ENCODE measurements at places on chromosomes 16 and 17.

DNA sequence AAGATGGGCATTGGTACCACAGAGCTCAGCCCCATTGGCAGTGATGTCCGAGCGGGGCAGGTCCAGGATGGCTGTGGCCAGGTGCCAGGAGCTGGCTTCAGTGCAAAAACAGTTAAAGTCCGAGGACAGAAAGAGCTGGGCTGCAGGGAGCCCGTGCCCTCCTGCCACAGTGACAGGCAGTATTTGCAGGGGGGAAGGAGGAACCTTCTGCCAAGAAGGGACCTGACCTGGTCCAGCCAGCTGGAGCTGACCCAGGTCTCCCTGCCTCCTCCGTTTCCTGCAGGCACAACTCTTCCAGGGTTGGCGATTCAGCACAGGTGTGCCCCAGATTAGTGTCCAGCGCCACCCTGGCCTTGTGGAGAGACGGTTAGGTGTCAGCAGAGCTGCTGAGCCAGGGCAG lies 199.0 kb downstream of the ENGASE start:
- no peak for DNase-seq

DNA sequence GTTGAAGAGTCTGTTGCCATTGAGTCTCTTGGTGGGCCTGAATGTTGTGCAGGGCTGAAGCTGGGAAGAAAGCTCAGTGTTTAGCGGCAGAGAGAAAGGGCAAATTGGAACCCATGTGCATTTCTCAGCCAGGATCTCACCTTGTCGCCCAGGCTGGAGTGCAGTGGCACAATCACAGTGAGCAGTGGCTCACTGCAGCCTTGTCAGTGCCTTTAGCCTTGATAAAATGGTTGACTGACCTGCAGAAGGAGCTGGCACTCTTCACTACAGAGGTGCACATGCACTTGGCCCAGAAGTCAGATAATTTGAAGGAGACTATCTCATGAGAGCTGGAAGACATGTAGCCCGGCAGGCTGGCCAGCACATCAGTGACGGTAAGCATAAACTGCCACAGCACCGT lies 124.2 kb upstream of the TBX2 start:
- DNase-seq: no peak

- DNase-seq: no peak
Measured at GRCh38 chr16:1640261-1640941, 28.2 kb downstream of the CRAMP1 start.

- DNase-seq: no peak
Measured at GRCh38 chr17:33072421-33073161, 80.9 kb downstream of the SPACA3 start.

DNA sequence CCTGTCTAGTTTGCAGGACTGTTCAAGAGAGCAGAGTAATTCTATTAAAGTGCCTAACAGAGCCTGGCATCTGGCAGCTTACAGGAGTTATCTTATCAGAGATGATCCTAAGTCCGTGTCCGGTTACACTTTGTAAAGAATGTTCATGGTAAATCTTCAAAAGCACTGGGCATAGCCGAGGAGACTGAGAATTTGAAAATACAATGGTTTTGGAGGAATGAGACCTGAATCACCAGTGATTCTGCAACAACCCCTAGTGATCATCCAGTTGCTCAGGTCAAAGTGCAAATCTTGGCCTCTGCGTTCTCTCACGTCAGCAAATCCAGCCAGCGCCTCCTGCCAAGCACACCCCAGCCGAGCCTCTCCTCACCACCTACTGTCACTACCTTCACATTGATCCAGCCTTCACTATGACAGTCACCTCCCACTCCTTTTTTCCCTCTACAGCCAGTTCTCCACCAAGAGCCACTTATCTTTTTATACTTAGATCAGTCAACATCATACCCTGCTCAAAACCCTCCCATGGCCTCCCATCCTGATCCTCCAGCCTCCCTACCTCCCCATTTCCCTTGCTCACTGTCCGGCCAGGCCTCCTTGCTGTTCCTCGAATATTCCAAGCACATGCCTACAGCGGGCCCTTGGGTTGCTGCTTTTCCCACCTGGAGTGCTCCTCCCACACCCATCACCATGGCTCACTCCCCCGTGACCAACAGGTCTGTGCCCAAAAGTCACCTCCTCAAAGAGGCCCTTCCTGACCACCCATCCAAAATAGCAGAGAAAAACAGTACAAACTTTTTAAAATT lies 57.4 kb upstream of the ERN1 start:
- no peak for DNase-seq

DNA sequence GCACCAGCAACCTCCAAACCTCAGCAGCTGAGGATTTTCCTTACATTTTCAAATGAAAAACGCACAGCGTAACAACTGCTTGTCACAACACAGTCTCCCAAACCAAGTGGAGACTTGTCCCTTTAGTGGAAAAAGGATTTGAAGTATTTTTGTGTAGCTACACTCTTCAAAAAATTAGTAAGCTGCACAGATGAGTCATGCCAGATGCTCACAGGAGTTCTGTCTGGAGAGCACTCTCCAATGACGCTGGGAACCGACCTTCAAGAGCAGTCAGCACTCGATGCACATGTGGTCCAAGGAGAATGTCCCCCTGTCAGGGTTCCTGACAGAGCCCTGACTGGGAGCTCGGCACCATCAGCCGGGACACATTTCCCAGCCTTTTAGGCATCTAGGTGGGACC lies 39.8 kb downstream of the MAP1LC3B start:
- peak; percentile 80 for DNase-seq

DNA sequence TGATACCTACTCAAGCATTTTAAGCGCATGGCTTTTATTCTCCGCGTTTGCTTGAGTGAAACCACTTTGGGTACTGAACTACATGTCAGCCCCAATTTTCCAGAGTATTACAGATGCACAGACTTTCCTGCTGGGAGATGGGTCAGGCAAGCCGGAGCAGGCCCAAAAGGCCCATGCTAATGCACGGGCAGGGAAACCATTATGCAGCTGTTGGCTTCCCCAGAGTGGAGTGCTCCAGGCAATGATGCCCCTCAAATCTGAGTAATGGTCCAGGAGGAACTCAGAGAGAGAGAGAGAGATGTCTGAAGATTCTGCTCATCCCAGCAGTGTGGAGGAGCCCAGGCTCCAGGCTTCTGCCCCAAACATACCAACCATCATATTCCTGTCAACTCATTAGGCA lies 80.2 kb downstream of the CDH11 start:
- DNase-seq: no peak

GRCh38 chr17:80887639-80888175 lies 103.9 kb upstream of the CHMP6 start:
- DNase-seq: no peak

GRCh38 chr17:42005166-42005565 lies 12.1 kb downstream of the DNAJC7 start:
- no peak for DNase-seq

- no peak for DNase-seq
Measured at GRCh38 chr17:18937981-18938691, 13.8 kb upstream of the SLC5A10 start.

- DNase-seq: no peak
Measured at GRCh38 chr17:68600931-68601564, at the start of gene FAM20A. TSS of gene FAM20A (minus strand) at chr17:68601367. CDS start at chr17:68600666, 701 bp downstream.

GRCh38 chr16:25020112-25020631 lies 5.0 kb upstream of the ARHGAP17 start:
- peak; percentile 54 for DNase-seq

GRCh38 chr17:69967910-69968411 lies 107.1 kb upstream of the KCNJ16 start:
- peak; percentile 98 for DNase-seq

DNA sequence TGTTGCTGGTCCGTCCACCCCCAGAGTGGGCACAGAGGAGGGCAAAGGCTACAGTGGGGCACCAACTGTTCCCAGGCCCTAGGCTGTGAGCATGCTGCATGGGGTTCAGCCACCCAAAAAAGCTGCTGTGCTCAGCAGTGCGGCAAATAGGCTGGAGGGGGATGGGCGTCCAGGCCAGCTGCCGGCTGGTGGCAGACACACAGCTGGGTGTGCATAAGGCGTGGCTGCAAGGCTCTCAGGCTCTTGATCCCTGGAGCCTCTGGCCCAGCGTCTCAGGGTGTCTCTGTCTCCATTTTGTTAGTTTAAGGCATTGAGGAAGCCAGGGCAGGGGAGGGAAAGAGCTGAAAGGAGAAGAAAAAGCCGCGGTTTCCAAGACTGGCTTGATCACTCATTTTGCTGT lies 8.8 kb downstream of the RPL19 start:
- DNase-seq: no peak

- no peak for DNase-seq
Measured at GRCh38 chr17:45451131-45451530, 18.5 kb upstream of the ARHGAP27 start.

- DNase-seq: no peak
Measured at GRCh38 chr17:79615926-79616325, 5.1 kb upstream of the RBFOX3 start.

DNA sequence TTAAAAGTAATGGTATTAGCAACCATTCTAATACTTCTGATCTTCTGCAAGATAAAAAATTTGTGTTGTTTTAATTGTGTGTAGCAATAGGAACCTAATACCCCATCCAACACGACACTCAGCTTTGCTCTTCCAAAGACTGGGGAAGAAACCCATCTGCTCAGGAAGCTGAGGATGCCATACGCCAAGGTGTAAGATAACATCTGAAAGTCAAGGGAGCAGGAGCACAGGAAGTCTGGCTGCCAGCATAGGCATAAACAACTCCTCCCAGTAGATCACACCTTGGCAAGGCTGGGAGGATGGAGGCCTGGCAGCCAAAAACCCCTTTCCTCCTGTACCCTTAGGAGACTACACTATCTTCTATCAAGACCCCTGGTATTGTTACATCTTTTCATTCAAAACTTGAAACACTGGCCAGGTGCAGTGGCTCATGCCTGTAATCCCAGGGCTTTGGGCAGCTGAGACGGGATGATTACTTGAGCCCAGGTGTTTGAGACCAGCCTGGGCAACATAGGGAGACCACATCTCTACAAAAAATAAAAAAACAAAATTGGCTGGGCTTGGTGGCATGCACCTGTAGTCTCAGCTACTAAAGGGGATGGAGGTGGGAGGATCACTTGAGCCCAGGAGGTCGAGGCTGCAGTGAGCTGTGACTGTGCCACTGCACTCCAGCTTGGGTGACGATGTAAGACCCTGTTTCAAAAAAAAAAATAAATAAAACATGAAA lies 5.7 kb upstream of the SPHK1 start:
- DNase-seq: no peak

DNA sequence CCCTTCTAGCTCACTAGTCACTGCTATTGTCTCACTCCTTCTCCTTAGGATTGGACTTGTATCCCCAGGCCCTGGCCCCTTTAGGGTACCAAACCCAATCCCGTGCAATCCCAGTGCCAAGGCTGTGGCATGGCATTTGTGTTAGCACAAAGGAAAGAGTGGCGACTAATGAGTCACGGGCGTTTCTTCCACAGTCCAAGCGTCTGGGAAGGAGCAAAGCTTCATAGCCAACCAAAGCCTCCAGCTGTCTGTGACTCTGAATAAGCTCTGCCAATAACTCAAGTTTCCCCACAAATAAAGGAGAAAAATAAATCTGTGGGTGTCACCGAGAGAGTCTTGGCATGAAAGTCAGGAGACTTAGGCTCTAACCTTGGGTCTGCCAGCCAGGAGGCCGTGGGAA lies 54.6 kb upstream of the COX10 start:
- DNase-seq: no peak

- no peak for DNase-seq
Measured at GRCh38 chr17:82560802-82561428, 41.4 kb downstream of the FOXK2 start.

- DNase-seq: no peak
Measured at GRCh38 chr17:39405436-39405835, 4.0 kb upstream of the FBXL20 start.

GRCh38 chr16:68364561-68364998 lies 53.8 kb downstream of the PRMT7 start:
- no peak for DNase-seq

GRCh38 chr16:82924075-82924854 lies 297.5 kb downstream of the CDH13 start:
- no peak for DNase-seq

GRCh38 chr16:17205279-17206211 lies 265.2 kb downstream of the XYLT1 start:
- DNase-seq: peak; percentile 74

- DNase-seq: peak; percentile 34
Measured at GRCh38 chr17:13995856-13996271, 73.4 kb upstream of the COX10 start.

GRCh38 chr16:83248735-83249463 lies 558.9 kb upstream of the HSBP1 start:
- DNase-seq: peak; percentile 6

GRCh38 chr16:13768471-13768870 lies 151.5 kb upstream of the ERCC4 start:
- DNase-seq: no peak

- no peak for DNase-seq
Measured at GRCh38 chr17:14605267-14605599, 304.4 kb downstream of the HS3ST3B1 start.

DNA sequence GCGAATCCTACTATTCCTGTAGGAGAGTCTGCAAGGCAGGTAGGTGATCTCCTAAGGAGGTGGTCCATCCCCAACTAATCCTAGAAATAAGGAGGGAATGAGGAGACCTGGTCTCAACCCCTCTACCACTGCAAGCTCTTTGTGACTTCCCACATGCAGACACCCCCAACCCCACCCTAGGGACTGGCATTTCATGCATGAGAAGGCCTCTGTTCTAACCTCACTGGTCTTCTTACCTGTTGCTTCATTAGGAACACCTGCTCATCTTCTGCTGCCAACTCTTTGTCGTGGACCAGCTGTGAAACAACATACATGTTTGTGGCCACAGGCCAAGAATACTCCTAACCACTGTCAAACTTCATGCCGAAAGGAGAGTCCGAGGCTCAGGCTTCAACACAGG lies 22.6 kb downstream of the DYNC1LI2 start:
- no peak for DNase-seq

DNA sequence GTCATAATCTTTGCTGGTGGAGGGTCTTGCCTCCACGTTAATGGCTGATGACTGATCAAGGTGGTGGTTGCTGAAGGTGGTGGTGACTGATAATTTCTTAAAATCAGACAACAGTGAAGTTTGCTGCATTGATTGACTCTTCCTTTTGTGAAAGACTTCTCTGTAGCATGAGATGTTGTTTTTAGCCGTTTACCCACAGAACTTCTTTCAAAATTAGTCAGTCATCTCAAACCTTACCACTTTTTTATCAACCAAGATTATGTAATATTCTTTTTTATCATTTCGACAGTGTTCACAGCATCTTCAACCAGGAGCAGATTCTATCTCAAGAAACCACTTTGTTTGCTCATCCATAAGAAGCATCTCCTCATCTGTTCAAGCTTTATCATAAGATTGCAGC lies 5.9 kb downstream of the UQCRC2 start:
- DNase-seq: no peak

DNA sequence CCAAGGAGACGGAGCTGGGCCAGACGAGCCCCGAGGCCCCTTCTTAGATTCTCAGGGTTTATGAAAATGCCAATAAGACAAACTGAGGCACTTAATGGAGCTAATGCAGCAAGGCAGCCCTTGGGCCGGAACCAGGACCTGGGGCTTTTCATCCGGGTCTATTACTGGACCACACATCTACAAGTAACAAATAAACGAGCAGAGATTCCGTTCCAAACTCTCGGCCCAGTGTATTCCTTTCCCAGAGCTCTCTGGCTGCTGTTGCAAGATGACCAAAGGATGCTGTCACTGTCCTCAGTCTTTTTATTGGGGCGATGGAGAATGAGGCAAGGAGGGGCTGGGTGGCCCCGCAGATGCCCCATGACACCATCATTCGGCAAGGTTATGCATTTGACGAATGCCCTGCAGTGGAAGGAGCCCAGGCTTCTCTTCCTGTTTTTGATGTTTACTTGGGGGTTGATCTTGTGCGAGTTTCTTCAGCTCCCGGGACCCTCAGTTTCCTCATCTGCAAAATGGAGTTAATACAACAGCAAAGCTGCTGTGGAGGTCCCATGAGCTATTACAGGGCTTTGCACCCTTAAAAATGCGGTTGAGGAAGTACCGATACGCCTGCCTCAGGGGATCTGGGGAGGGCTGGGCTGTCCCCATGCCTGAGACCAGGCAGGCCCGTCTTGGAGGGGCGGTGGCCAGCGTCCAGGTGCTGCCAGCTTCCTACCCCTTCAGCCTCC lies 1.1 kb upstream of the NTN1 start:
- DNase-seq: no peak

Measured in fibroblast of upper back skin (primary cell).